ENCODE measurements at places on chromosomes 12 and 14.

- DNase-seq: no peak
Observed at GRCh38 chr12:84134797-84135366, 777.7 kb downstream of the SLC6A15 start.

DNA sequence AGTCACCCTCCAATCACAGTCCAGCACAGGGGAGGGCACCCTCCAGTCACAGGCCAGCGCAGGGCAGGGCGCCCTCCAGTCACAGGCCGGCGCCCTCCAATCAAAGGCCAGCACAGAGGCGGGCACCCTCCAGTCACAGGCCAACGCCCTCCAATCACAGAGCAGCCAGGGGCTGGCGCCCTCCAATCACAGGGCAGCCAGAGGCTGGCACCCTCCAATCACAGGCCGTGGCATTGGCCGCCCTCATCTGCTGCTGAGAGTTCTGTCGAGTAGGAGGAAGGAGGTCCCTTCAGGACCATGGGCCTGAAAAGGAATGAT lies 26.6 kb downstream of the DDX51 start:
- no peak for DNase-seq

GRCh38 chr12:71685312-71685906 lies 473 bp upstream of the TMEM19 start:
- no peak for DNase-seq

DNA sequence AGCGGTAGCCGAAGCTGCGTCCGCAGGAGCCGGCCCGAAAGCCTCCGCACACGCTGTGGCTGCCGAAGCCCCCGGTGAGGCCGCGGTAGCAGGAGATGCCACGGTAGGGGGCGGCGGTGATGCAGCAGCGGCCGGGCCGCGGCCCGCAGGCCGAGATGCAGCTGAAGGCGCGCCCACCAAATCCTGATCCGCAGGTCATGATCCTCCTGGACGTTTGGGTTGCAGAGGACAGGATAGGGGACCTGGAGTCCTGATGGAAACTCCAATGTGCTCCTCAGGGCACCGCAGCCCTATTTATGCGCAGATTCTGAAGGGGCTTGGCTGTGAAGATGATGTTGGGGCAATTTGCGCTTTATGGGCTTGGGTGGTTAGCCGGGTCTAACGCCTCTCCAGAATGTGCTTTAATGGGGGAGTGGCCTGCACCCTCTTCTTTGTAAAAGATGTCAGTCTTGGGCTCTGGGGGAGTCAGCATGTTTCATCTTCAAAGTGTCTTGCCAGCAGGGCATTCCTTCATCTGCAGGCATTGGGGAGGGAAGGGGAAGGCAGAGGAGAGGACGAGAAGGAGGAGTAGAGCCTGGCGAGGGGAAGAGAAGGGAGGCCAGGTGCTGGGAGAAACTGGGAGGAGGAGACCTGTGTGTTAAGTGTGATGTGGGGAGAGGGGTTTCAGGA lies at the start of gene KRT81:
KRT81 (minus strand) TSS at position 268 of the 669 bp plus-strand sequence; CDS start at position 199, 69 bp downstream.
- DNase-seq: no peak

- DNase-seq: no peak
Observed at GRCh38 chr12:79534029-79534867, 156.5 kb downstream of the PAWR start.
